ENCODE measurements at places on chromosomes 2 and 18. TPM values are rescaled to one million over a fixed set of nuclear protein-coding genes. Genes with fewer than 3 reads are reported as not detected.

DNA sequence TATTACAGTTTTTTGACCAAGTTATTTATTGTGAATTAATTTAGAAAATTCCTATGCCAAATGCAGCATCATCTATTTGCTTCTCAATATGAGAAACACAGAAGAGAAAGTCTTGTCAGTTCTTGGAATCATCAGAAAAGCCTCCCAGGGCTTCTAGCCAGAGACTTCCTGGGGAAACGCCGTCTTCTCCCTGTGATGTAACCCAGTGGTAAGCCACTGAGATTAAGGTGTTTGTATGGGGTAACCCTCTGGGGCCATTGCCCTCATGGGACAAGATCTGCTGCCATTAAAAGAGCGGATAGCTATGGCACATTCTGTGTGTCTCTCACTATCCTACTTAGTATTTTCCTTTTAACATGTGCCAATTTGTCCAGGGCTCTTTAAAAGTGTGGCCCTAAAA, 28.0 kb downstream of the ANKRD29 start:
- DNase-seq = peak; percentile 8

Gene MYOM1
- total RNA-seq = 1.0 TPM

DNA sequence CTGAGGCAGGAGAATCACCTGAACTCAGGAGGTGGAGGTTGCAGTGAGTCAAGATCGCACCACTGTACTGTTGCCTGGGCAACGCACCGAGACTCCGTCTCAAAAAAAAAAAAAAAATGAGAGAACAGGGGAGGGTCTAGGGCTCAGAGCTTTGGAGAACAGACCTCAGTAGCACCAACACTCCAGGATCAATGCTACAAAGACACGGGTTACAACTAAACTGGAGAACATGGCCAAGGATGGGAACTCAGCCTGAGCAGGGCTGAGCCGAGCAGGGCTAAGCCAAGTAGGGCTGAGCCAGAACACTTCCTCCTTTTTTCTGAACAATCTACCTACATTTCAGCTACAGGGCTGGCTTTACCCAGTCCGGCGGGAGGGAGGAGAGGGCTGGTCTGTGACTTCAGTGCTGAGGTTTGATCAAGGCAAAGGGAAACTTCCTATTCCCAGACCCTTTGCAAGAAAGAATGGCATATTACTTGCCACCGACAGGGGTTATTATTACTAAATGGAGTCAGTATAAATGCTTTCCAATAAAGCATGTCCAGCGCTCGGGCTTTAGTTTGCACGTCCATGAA, 2.9 kb upstream of the CASP8 start:
- peak; percentile 57 for DNase-seq

Gene LRRTM4
- total RNA-seq = not detected

- no peak for DNase-seq
Observed at GRCh38 chr18:48563027-48563426, 24.2 kb downstream of the CTIF start.

Gene ALPG
- not detected for total RNA-seq

Gene CPO
- total RNA-seq = not detected

Gene RTKN
- total RNA-seq = 1.6 TPM

GRCh38 chr18:36348971-36349417, 51.5 kb downstream of the FHOD3 start:
- DNase-seq = no peak

Gene VWC2L
- total RNA-seq = not detected

Gene SFXN5
- 9.6 TPM for total RNA-seq

DNA sequence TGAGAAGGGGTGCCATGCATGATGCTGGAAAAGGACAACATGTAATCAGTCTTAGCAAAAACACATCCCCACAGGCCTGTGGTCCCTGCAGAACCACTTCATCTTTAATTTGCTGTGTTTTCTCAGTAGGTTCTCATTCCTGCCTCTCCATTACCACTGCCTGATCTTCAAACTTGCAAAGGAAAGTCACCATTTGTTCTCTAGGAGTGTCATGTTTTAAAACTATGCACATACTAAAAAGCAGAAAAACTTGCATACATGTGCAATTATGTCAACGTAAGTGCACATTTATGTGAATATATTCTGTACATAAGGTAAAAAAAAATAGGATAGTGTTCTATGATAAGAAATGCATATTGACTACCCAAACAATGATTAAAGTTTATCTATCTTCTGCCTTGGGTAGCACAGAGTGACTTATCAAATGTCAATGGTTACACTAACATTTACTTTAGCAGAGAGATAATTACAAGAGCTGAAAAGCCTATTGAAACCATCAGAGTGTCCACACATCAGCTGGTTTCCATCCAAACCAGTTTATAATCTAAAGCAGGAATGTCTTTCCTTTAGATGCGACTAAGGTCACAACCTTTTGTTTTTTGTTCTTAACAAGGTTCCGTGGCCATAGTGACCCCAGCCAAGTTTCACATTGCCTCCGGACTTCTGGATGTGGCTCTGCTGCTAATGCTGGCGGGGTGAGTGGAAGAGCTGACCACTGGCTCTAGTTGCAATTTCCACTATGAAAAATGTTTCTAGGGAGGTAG, 58.7 kb upstream of the RMDN2 start:
- DNase-seq = no peak

- no peak for DNase-seq
Observed at GRCh38 chr2:160612266-160612856, 118.8 kb upstream of the RBMS1 start.

Gene CRACDL
- 0.09 TPM for total RNA-seq

Gene TMEM17
- 0.14 TPM for total RNA-seq

Gene PFN4
- total RNA-seq = not detected

DNA sequence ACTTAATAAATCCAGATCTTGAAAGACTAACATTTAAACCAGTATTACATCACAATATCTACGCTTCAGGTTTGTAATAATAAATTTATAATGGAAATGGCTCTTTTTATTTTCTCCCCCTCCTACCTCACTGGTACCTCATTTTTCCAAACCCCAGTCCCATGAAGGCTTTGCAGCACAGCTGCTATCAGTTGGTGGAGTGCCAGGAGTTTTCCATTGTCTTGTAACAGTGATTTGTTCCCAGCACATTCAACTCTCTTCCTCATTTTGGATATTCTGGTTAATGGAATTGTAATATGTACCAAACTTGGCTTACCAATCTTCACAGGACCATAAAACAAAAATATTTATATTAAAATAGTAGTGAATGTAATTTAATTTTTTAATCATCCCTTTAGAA, 91.2 kb downstream of the VRK2 start:
- no peak for DNase-seq

DNA sequence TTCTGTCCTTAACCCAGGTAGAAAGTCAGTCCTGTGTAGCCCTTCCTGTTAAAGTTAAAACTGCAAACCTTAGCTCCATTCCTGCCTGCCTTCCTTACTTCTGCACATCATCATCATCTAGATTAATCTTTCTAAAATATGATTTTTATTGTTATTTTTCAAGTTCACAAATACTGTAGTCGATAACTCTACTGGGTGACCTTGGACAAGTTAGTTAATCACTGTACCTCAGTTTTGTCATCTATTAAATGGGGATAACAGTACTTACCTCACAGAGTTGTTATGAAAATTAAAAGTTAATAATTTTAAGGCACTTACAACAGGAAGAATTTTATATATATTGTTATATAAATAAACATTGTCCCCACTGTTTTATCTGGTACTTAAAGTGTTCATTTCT, 2.5 kb upstream of the YPEL5 start:
- no peak for DNase-seq

Gene UGT1A1
- not detected for total RNA-seq

DNA sequence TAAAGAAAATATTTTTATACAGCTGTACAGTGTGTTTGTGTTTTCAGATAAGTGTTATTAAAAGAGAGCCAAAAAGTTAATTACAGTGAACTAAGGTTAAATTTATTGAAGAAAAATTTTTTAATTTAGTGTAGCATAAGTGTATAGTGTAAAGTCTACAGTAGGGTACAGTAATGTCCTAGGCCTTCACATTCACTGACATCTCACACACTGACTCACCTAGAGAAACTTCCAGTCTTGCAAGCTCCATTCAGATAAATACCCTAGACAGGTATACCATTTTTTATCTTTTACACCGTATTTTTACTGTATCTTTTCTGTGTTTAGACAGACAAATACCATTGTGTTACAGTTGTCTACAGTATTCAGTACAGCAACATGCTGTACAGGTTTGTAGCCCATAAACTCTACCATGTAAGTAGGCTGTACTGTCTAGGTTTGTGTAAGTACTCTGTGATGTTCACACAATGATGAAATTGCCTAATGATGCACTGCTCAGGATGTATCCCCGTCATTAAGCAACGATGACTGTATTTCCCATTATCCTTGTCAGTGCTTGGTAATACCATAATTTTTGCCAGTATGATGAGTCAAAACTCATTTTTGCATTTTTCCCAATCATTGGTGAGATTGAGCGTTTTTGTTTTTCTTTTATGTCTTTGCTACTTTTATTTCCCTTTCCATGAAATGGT, 48.2 kb upstream of the B3GNT2 start:
- DNase-seq = no peak

DNA sequence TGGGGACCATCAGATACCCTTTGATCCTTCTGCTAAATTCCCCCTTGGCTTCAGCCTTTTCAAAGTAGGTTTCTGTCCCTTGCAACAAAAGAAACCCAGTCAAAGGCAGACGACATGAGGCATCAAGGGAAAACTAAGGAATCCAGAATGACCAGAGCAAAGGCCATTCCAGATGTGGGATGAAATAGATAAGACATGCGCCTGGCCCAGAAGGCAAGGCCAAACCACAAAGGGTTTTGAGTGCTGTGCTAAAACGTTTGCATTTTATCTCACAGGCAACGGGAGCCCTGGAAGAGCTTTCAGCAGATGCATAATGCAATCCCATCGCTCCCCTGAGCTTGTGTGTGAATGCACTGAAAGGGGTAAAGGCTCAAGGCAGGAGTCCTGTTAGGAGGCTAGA, 17.7 kb downstream of the CXCR1 start:
- no peak for DNase-seq

Gene DIPK1C
- total RNA-seq = not detected

DNA sequence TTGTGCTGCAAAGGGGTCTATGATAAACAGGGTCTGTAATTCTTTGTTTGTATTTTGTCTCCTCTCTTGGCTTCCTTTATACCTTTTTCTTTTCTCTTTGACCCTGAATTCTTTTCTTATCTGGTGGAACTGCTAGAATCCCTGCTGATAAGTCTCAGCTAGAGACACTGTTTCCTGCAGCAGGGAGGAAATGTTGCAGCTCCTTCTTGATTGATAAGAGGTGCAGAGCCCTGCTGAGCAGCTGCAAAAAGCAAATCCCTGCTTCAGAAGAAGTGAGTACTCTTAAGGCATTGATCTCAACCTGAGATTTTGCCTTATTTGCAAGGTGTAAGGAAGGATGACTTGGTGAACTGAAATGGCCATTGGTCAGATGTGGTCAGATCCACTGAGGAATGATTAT, 167.8 kb downstream of the NUP35 start:
- DNase-seq = no peak

DNA sequence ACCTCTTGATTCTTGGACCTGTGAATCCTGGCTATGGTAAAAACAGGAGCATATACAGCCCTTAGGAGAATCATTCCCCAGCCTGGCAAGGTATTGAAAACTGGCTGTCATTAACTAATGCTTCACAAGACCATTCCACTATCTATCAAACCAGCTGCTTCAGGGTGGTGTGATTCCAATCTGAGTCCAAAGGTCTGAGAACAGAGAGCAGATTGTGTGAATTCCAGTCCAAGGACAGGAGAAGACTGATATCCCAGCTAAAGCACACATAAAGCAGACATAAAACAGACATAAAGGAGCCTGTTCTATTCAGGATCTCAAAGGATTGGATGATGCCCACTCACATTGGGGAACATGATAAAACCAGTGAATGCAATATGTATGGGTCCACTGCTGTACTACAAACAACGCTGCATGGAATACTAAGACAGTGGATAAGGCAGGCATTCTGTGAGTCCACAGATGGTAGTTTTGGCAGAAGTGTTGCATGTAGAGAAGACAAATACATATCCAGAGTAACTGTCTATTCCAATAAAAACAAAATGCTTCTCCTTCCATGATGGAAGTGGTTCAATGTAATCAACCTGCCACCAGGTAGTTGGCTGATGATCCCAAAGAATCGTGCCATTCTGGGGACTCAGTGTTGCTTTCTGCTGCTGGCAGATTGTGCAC, 363.9 kb downstream of the KCNJ3 start:
- no peak for DNase-seq

- DNase-seq = no peak
Observed at GRCh38 chr18:7677001-7677400, 109.9 kb downstream of the PTPRM start.

GRCh38 chr2:191569025-191569424, 108.9 kb upstream of the NABP1 start:
- DNase-seq = no peak

DNA sequence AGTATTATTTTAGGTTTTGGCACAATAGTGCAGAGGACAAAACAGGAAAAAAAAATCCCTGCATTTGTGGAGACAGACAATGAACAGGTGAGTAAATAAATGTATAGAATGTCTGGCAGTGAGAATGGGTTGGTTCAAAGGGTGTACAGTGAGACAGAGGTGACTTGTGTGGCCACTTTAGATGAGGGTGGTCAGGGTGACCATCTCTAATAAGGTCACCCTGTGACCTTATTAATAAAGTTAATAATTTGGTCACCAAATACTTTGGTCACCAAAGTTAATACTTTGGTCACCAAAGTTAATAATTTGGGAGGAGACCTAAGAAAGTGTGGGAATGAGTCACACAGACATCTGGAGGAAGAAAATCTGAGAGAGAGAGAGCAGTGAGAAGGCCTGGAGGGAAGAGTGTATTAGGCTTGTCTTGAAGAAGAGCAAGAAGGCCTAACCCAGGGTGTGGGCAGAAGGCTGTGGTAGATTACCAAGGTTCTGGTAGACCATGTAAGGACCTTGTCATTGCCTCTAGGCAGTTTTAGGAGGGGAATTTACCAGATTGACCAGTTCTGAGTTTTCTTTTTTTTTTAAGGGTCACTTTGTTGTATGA, 1368.4 kb upstream of the CELF4 start:
- DNase-seq = no peak

GRCh38 chr2:192194265-192194865, 368 bp downstream of the TMEFF2 start:
- DNase-seq = peak; percentile 34

Gene NEU4
- total RNA-seq = 0.38 TPM

Gene PSMA8
- total RNA-seq = 1.8 TPM

Gene DLX1
- not detected for total RNA-seq

Gene DPYSL5
- total RNA-seq = not detected

DNA sequence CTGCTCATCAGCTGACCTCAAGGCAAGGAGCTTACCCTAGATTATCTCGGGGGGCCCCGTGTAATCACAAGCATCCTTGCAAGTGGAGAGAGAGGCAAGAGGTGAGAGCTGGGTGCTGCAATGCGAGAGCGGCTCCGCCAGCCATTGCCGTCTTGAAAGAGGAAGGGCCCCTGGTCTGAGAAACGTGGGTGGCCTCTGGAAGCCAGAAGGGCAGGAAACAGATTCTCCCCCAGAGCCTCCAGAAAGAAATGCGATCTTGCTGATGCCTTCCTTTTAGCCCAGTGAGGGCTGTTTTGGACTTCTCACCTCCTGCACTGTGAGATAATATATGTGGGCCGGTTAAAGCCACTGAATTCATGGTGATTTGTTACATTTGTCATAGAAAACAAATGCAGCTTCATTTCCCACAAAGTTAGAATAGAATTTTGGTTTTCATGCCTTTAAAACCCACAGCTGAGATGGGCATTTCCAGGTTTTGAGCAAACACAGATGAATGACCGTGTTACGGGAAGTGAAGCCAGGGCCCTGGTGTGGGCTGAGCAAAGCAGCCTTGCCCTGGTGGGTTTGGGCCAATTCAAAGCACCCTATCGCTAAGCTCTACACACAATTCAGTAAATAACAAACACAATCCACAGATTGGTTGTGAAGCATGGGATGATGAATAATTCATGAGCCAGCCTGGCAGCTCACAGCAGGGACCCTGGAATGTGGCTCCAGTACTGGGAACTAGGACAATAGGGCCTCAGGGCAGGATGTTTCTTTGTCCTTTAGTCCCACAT, 319.9 kb upstream of the HS6ST1 start:
- DNase-seq = no peak

Data from activated CD8-positive, alpha-beta T cell treated with anti-CD3 and anti-CD28 coated beads for 36 hours (primary cell).